ENCODE measurements at places on chromosomes 12 and 14. TPM values are rescaled to one million over a fixed set of nuclear protein-coding genes. Genes with fewer than 3 reads are reported as not detected.

Gene FBXW8
- 16.2 TPM for total RNA-seq

Gene PMCH
- total RNA-seq = not detected

Gene MYF5
- total RNA-seq = not detected

Gene GRIP1
- total RNA-seq = 67.1 TPM

Gene SIRT4
- 3.8 TPM for total RNA-seq

Gene IL31
- not detected for total RNA-seq

Gene DDN
- 6.4 TPM for total RNA-seq

Gene SERPINA3
- not detected for total RNA-seq

Gene SLCO1A2
- 11.9 TPM for total RNA-seq

Gene TMEM260
- total RNA-seq = 35.4 TPM

Gene RNASE7
- total RNA-seq = not detected

Gene MYL2
- not detected for total RNA-seq

Gene ZNF740
- 38.2 TPM for total RNA-seq

Data from glutamatergic neuron (in vitro differentiated cells).